ELR (cell line): ENCODE measurements at places on chromosomes 6 and 20.

GRCh38 chr6:151293688-151294016 lies 53.9 kb downstream of the AKAP12 start:
- no peak for DNase-seq

GRCh38 chr6:22668307-22668706 lies 98.9 kb downstream of the HDGFL1 start:
- DNase-seq, result no peak

DNA sequence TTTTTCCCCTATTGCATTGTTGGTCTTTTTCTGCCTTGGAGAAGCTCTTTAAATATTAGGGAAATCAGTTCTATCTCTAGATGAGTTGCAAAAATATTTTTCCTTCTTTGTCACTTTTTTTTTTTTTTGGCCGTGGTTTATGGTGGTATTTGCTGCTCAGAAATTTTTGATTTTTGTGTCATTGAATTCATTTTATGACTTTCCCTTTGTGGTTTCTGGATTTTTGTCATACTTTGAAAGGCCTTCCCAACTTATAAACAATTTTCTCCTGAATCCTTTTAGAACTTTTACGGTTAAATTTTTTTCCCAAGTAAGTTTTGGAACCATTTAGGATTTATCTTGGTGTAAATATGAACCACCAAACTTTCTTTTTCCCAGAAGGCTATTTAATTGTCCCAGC lies 145.6 kb downstream of the GJA10 start:
- DNase-seq, result peak; percentile 36

- no peak for DNase-seq
Observed at GRCh38 chr6:90226257-90226656, 70.4 kb downstream of the BACH2 start.

- DNase-seq, result peak; percentile 7
Observed at GRCh38 chr6:22147921-22148776, 148.7 kb downstream of the PRL start.

- no peak for DNase-seq
Observed at GRCh38 chr6:16512544-16513290, 248.5 kb downstream of the ATXN1 start.
